Amniotic stem cell (primary cell): ENCODE measurements at places on chromosomes 2 and 18.

GRCh38 chr2:229748950-229749349 is 34.6 kb upstream of the DNER start:
- no peak for DNase-seq

- DNase-seq, result no peak
These were observed 96.5 kb downstream of the ZNF532 start for GRCh38 chr18:58960946-58961722.

GRCh38 chr2:194698012-194698411 is 959.0 kb upstream of the SLC39A10 start:
- DNase-seq, result no peak

GRCh38 chr2:80303006-80303908 is 1.3 kb downstream of the LRRTM1 start:
- DNase-seq, result no peak

DNA sequence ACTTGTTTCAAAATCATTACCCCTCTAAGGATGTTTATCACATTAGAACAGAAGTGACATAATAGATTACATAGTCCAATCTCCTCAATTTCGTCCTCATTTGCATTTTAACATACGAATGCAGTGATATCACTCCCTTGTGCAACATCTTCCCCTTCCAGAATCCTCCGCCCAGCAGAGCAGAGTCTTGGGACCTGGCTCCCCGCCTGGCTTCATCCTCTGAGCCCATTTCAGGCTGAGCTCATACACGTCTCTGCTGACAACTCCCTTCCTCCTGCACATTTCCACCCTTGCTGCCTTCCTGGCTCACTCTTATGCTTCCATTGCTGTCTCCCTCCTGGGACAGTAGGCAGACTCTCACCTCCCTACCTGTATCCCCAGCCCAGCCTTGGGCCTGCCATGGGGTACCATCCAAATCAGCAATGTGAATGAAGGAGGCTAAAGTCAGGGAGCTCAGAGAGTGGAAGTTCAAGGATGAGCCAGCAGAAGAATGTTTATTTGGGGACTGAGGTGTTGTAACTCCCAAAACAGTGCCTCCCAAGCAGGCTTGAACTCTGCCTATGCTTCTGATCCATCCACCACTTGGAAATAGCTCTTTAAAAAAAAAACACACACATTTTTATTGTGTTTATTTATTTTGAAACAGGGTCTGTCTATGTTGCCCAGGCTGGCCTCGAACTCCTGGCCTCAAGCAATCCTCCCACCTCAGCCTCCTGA is 165.2 kb downstream of the TMEM200C start:
- no peak for DNase-seq

GRCh38 chr2:73110168-73111072 is 2.3 kb downstream of the RAB11FIP5 start:
- DNase-seq, result no peak

DNA sequence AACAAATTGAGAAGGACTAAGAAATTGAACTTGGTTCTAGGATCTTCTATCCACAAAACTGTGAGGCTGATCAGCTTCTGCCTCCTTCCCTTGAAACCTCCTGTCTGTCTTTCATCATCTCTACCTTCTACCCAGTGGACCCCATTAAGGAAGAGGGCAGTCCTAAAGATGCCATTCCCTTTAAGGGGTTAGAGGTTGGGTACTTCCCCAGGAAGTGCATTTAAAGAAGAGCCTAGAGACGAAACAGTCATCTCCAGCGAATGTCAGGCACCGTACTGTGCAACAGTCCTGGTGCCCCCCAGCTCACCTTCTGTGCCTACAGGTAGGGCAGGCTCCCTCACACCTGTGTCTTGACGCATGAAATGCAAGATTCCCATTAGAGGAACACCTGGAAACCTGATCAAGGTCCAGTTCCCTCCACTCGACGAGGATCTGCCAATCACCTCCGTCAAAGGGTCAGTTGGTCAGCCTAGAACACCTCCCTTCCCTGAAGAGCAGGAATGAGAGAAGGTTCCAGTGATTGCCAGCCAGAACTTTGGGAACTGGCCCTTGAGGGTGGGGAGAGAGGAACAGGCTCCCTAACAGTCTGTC is 20.9 kb downstream of the LOXHD1 start:
- no peak for DNase-seq

DNA sequence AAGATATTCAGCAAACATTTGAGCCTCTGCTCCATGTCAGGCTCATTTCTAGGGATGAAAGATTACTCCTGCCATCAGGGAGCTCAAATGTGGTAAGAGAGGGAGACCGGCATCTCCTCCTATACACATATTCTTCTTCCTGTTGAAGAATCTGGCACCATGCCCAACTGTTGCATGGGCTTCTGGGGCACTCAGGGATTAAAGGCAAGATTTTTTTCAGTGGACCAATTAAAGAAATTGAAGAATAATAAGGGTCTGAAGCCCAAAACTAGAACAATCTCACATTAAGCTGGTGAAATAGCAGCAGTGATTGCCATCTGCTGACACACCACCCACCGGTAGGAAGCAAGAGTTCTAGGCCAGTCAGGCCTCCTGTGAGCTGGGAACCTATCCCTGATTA is 145.4 kb upstream of the LYPD6 start:
- DNase-seq, result no peak

GRCh38 chr2:189348369-189348768 is 92.9 kb upstream of the WDR75 start:
- no peak for DNase-seq

- DNase-seq, result no peak
These were observed 32.6 kb upstream of the APCDD1 start for GRCh38 chr18:10421859-10422258.

DNA sequence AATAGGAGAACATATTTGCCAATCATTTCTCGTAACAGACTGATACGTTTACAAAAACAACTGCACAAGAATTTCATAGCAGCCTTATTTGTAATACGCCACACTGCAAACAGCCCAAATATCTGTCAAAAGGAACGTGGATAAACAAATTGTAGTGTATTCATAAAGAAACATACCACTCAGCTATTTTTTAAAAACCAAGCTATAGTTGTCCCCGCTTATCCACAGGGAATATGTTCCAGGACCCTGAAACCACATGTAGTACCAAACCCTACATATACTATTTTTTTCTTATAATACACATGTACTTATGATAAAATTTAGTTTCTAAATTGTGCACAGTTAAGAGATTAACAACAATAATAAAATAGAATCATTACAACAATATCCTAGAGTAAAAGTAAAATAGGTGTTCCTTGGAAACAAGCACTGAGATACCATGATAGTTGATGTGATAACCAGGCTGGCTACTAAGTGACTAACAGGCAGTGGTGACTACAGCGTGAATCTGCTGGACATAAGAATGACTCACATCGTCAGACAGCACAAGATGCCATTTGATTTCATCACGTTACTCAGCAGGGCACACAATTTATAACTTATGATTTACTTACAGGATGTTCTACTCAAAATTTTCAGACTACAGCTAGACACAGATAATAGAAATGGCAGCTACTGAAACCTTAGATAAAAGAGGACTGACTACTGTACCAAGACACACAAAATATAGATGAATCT is 367.4 kb downstream of the NCKAP5 start:
- DNase-seq, result peak; percentile 40

DNA sequence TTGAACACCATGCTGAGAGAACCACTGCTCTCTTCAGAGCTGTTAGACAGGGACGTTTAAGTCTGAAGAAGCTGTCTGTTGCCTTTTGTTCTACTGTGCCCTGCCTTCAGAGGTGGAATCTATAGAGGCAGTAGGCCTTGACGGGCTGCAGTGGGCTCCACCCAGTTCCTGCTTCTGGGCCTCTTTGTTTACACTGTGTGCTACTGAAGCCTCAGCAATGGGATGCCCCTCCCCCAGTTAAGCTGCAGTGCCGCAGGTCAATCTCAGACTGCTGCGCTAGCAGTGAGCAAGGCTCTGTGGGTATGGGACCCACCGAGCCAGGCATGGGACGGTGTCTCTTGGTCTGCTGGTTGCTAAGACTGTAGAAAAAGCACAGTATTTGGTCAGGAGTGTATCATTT is 162.3 kb upstream of the NXPH2 start:
- DNase-seq, result no peak

- DNase-seq, result no peak
These were observed 171.9 kb downstream of the STK39 start for GRCh38 chr2:168075446-168075845.

- no peak for DNase-seq
These were observed 524.0 kb upstream of the ID2 start for GRCh38 chr2:8157621-8158430.

DNA sequence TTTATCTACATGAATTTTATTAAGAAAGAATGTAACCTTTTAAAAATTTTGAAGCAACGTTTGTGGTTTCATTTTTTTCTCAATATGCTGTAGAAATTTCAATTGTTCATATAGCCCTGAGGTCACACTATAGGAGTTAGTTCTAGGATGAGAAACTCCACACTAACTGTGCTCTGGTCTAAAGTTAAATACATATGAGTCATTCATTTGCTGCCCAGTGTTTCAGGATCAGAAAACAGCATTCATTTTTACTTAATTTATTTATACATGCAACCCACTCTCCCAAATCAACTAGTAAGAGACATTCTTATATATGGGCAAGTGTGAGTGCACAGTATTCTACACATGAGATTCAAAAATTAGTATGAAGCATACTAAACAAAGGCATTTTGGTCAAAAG is 137.9 kb downstream of the DOCK10 start:
- DNase-seq, result no peak

DNA sequence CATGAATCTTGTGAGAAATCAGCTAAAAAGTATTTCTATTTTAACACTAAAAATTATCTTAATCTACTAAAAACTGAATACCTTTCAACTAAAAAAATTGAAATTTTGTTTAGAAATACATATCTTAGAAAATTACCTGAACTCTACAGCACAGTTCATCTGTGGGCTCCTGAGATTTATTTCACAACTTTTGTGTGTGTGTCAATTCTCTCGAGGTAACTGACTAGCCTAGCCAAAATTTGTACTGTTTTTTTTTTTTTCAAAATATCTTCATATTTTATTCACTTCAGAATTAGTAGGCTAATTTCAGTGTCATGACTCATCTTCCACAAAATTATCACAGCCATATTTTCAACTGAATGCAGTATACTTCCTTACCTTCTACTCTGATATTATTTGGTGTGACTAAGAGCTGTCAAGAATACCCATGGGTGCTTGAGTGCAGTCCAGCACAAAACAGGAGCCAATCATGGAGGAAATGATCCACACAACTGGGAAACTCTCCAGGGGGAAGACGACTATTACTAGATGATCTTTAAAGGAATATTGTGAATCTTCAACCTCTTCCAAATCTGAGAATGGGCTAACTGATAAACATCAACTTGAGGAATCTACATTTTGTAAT is 174.6 kb downstream of the ZNF385B start:
- DNase-seq, result no peak

DNA sequence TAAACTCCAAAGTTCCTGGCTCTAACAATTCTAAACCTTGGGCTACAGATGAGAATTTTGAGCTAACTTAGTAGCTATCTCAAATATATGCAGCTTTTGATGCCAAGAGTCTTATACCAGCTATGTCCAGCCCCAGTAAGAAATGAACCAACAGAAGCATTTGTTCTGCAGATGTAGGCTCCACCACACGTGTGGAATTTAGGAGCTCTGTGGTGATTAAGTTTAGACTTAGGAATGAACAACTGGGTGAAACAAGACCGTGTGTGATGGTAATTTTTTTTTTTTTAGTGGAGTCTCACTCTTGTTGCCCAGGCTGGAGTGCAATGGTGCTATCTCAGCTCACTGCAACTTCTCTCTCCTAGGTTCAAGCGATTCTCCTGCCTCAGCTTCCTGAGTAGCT is 179.7 kb downstream of the ANKRD30B start:
- no peak for DNase-seq

DNA sequence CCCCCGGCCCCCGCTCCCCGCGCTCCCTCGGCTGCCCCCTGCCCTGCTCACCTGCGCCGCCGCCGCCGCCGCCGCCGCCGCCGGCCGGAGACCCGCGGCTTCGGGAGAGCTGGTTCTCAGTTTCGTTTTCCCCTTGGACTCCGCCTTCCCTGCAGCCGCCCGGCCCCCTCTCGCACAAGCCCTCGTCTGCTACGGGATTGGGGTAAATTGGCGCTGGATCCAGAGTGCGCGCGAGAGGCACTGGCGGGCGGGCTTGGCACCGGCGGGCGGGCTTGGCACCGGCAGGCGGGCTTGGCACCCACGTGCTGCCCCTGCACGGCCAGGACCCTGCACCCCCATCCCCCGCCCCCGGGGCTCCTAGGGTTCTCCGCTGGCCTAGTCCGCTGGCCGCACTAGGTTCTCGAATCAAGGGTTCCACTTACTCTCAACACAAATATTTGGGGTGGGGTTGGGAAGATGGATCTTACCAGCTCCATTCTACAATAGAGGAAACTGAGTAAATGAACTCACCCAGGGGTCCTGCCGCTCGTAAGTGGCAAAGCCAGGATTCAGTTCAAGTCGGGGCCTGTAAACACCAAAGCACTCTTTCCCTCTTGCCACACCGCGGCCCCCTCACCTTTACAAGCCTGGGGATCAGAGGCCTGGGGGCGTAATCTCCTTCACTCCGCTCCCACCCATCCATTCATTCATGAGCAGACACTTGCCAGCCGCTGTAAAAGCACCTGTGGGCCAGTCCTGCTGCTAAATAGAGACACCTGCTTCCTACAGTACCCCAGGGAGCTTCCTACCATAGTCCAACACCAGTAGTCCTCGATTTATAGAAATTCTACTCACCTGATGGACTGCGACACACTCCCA is at the start of gene EIF2AK2:
Gene EIF2AK2 (minus strand): TSS at position 124 of the 858 bp plus-strand sequence. CDS start 9,174 bp downstream, outside the sequence.
- peak; percentile 70 for DNase-seq

DNA sequence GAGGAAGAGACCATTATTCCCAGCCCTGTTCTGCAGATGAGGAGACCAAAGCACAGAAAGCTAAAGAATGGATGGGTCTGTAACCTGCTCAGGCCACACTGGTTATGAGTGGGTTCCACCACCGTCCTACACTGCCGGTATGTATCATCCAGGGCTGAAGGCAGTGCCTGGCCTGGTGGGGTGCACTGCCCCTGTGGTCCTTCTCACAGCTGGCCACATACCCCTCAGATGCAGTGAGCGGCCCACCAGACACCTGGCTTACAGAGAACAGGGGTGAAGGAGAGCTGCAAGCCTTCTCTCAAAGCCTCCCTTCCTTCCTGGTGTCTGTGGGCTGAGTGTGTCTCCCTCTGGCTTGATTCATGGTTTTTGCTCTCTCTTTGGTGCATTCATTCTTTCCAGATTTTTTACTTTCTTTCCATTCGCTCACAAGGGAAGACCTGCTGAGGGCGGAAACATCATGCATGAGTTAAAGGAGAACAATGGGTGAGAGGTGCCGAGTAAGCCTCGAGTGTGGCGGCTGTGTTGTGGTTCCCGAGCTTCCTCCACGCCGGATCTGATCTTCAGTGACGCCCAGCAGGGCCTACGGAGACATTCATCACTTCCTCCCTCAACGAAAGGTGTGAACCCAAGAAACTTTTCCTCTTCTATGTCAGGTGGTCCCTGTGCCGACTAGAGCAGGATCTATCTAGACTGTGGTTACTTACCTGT is 62.1 kb upstream of the REL start:
- no peak for DNase-seq
